Stimulated activated CD8-positive, alpha-beta memory T cell treated with anti-CD3 and anti-CD28 coated beads, Interleukin-15, amount 100 ng/mL, for 24 hours (primary cell): ENCODE measurements at places on chromosomes 7 and 10.

GRCh38 chr10:27719052-27719451 is 26.6 kb downstream of the MKX start:
- no peak for DNase-seq

GRCh38 chr7:117188949-117189592 is 133.8 kb downstream of the WNT2 start:
- DNase-seq: no peak

GRCh38 chr10:71812913-71813590 is 38.0 kb downstream of the PSAP start:
- no peak for DNase-seq

DNA sequence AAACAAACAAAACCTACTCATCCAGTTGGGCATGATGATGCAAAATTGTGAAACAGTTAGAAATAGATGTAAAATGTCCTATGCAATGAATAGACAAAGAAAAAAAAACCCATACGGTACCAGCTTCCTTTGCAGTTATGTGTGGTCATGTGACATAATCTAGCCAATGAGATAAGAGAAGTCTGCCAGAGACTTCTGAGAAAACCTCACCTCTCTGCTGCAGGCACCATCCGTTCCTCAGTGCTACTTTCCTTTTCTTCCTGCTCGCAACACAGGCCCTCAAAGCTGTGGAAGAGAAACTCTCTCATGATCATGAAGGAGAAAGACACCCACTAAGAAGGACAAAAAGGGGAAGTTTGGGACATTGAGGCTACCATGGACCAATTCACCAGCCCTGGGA is 76.8 kb upstream of the CARD11 start:
- no peak for DNase-seq

DNA sequence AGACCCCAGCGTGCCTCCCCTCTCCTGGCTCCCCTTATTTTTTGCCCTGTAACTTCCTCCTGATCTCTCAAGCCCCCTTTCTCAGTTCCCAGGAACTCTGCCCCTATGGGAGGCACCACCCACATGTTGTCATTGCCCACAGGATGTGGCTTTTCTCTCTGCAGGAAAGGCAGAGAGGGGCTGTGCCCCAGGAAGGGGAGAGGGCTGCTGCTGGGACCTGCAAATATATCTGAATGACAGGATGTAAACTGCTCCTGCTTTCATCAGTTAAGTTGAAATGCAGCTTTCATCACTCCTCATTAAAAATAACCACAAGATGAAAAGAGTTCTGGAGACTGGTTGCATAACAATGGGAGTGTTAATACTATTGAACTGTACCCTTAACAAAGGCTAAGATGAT is 103.3 kb downstream of the CLEC2L start:
- no peak for DNase-seq

DNA sequence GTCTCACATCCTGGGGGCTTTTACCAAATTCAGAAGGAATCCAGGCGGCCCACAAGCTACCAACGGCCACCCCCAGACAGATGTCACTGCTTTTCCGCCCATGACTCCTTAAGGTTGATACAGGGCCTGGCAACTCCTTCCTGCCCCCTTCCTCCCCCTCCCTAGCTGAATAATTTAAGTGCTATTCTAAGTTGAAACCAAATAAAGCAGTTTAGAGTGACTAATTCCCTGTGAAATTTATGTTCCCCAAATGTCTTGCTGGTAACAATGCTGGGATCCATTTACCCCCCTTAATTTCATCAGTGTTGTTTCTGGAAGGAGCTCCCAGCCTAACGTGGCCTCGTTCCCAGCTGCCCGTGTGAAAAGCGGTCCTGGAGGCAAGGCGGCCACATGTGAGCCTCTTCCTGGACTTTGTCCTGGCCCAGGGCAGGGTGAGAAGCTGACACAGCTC is 109.6 kb downstream of the TMEM130 start:
- no peak for DNase-seq

DNA sequence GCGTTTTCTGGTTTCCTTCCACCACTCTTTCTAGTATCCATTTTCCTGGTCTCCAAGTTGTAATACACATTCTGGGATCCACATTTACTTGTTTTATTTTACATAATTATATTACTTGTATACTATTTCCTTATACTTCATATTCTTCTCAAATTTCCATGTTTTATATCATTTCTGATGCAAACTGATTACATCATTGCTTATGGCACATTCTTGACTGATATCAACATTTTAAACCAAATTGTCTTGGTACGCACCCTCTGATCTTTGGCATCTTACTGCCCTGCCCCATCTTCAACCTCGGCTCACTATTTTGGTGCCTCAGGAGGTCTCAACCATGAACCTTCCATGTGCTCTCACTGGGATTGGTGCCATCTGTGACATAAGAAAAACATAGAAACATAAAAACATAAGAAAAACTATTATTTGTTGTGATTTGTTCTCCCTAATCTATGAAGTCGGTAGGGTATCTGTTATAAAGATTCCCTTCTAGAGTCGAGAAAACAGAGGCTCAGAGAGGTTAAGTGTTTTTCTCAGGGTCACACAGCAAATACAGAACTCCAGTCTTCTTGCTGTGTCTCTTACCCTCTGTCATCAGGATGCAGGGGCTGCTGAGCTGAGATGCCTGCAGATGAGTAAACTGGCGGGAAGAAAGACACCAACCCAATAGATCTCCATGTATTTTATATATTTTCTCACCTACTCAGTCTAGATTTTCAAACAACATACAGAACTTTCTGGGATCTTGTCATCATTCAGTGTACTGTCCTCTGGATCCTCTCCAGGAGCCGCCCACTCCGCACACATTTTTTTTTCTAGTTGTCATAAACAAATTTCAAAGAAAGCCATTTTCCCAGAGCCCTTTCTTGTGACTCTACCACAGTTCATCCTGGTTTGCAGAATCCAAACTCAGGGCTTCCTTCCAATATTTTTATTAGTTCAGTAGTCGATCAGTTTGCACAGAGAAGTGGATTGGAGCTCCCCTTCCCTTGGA is 79.5 kb downstream of the PARP12 start:
- DNase-seq: no peak

- DNase-seq: no peak
Observed at GRCh38 chr10:115049318-115049717, 43.8 kb upstream of the ATRNL1 start.

DNA sequence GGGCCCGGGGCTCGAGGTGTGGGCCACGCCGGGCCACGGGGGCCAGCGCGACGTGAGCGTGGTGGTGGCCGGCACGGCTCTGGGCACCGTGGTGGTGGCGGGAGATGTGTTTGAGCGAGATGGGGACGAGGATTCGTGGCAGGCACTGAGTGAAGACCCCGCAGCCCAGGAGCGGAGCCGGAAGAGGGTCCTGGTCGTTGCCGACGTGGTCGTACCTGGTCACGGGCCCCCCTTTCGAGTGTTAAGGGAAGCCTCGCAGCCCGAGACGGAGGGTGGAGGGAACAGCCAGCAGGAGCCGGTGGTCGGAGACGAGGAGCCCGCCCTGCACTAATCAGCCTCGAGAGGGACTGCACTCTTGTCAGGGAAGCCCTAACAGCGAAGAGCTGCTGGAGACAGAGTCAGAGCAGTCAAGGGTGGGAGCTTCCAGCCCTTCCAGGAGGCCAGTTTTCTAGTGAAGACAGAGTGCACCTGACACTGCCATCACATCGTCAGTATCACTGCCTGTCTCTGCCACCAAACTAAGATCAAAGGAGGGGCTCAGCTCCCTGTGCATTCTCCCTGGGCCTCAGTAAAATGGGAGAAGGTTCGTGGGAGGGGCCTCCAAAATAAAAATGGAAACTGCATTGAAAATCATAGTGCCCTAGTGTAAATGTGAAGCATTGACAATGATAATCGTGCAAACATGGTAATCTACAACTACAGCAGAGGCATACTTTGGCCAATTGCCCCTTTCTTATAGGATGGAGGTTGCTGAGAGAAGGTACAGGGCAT is 1.3 kb downstream of the MBLAC1 start:
- DNase-seq: no peak

DNA sequence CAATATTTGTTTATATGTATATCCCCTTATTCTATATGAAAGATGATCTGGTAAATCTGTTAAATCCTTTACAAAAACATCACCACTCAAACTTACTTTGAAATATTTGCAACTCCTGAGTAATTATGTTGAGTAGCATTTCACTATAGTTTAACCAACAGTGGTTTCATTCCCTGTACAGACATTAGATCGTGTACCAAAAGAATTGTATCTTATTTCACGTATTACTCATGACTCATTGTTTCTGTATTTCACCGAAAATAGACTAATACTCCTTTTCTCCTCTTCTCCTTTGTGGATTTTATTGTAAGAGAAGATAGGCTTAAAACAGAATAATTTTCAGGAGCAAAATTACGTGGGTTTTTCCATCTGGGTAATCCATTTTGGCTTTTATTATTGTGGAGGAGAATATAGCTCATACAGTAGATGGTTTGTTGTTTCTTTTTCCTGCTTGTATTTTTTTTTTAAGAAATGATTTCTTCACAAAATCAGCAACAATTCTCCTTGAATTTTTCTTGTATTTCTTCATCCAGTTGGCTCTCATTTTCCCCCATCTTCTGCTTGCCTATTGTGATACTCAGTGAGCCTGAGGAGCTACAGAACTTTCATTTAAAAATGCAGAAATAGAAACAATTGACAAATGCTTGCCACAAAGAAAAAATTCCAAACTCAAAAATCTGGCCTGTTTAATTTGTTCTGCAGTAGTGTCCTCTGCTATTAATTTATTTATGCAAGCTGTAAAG is 90.6 kb upstream of the OIT3 start:
- DNase-seq: no peak

DNA sequence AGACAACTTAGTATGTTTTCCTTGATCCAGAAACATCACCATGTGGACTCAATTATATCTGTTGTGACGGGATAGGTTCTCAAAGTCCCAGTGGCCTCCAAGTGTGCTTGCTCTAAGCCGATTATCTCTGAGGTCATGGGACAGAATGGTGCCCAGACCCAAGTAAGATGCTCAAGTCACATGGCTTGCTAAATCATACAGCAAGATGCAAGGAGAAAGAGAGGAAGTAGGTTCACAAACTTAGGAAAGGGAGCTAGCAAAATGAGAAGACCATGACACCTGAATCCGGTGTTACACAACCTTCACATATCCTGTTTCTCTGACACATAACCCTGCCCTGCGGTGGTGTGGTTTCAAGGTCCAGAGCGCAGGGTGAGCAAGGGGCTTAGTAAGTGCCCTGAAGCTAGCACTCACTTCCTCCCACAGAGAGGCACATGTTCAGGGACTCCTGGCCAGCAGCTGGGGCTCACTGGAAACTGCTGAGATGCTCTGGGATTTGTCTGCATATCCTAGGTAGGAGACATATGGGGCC is 590.9 kb upstream of the ANKRD30A start:
- no peak for DNase-seq

DNA sequence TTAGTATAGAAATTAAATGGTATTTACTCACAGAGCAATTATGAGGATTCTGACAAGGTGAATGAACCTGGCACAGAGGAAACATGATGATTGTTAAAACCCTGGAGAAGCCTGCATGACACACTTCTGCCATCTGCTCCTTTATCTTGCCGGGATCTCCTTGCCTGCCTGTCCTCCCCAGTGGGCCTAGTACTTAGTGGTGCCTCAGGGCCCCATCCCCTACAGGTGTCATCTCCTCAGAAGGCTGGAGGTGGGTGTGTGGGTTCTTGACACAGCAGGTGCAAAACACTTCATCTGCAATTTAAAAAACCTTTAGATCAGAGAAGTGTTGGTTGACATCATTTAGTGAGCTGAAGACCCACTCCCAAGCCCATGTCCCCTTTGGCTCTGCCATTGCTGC is 261.2 kb downstream of the ADRA2A start:
- DNase-seq: no peak
